ENCODE measurements at places on chromosomes 12 and 14. TPM values are rescaled to one million over a fixed set of nuclear protein-coding genes. Genes with fewer than 3 reads are reported as not detected.

Gene RIPK3
- 4.4 TPM for total RNA-seq

Gene LRTM2
- total RNA-seq = 3.8 TPM

Gene PELI2
- total RNA-seq = 39.3 TPM

Gene SLC6A15
- total RNA-seq = 71.4 TPM

Gene SLC2A14
- total RNA-seq = 0.77 TPM

Gene ASPG
- 2.4 TPM for total RNA-seq

Gene ARG2
- 7.3 TPM for total RNA-seq

All from camera-type eye (tissue), 1 donor.